Stimulated activated CD4-positive, alpha-beta T cell treated with anti-CD3 and anti-CD28 coated beads, TNF-alpha, amount 100 ng/mL, for 48 hours (primary cell): ENCODE measurements at places on chromosomes 6 and 20.

GRCh38 chr6:14786455-14786854 lies 459.4 kb upstream of the JARID2 start:
- DNase-seq: no peak

DNA sequence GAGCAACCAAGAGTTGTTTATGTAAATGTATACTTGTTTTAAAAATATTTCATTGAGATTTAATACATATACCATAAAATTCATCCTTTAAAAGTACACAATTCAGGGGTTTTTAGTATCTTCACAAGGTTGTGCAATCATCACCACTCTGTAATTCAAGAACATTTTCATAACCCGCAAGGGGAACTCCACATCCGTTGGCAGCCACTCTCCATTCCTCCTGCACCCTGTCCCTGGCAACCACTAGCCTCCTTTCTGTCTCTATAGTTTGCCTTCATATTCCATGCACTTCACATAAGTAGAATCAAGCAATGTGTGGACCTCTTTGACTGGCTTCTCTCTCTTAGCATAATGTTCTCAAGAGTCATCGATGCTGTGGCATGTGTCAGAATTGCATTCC lies 104.2 kb upstream of the PDE10A start:
- DNase-seq: no peak

- DNase-seq: no peak
Observed at GRCh38 chr6:32447932-32448331, 8.2 kb downstream of the HLA-DRA start.

DNA sequence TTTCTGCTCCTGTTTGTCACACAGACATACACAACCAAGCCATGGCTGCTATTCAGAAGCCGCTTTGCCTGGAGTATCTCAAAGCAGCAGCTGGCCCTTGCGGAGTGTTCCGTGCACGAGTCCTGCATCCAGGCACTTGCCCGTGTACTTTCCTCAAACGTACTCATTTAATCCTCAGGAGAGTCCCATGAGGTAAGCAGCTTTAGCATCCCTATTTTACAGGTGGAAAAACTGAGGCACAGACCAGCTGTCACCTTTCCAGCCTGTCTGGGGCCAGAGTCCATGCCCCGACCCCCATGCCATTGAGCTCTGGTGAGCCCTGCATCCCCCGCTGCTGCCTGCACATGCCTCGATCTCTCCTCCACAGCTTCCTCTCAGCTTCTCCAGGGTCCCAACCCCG lies 130.0 kb downstream of the ERMARD start:
- DNase-seq: no peak

- no peak for DNase-seq
Observed at GRCh38 chr20:62674370-62674769, 32.1 kb downstream of the SLCO4A1 start.

- DNase-seq: no peak
Observed at GRCh38 chr20:49899541-49900383, 15.6 kb downstream of the SPATA2 start.

- DNase-seq: no peak
Observed at GRCh38 chr6:137767911-137768690, 99.0 kb upstream of the TNFAIP3 start.

DNA sequence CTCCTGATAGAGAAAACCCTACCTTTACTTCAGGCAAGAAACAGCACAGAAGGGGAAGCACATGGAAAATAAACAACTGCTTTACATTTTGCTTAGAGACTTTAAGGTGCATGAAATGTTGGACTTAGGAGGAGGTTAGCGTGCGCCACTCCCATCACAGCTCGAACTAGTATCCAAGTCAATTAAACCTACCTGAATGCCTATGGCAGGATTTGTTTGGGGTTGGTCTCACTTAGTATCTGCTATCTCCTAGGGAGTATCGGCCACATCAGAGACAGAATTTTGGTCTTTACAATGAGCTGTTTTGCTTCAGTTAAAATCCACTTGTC lies 12.0 kb downstream of the CYP24A1 start:
- no peak for DNase-seq

DNA sequence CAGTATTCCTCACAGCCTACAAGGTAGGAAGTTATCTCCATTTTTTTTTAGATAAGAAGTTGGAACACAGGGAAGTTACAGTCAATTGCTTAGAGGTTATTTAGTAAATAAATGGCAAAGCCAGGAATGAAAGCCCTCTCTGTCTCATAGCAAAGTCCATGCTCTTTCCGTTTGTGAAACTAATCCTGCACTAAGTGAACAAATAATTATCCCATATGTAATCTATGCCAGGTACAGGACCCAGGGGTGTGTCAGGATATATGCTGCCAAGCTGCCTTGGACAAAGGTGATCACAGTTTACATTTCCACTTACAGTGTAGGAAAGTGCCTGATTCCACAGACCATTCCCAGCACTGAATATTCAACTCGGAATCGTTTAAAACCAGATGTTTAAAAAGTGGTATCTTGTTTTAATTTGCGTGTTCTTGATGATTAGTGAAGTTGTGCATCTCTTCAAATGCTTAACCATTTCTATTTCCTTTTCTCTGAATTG lies 13.6 kb upstream of the GMDS start:
- DNase-seq: no peak

DNA sequence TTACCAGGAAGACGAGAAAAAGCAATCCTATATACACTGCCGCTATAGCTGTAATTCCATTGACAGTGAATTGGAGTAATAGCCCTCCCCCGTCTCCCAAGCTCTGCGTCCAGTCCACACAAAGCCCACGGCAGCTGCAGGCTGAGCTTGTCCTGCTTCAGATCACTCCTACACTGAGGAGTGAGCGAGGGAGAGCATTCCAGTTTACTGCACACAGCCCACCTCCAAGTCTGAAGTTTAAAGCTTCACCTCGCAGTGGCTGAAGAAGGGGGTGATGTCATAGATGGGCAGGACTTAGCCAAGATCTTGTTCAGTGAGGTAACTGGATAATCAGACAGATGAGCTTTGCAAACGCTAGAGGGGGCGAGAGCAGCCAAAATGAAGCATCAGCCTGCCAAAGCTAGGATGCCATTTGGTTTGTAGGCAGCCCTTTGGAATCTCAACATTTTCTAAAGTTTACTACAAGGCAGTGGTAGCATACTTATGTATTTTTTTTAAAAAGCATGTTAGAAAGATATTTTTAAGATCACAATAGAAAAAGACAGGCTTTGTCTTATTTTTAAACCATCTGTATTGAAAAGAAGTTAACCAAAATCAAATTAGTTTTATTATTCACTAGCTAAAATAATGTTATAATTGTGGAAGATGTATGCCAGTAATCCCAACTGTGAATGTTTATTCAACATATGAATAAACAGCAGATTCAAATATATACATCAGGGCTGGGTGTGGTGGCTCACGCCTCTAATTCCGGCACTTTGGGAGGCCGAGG lies at the start of gene FLRT3:
FLRT3 (minus strand) TSS at position 213 of the 772 bp plus-strand sequence. CDS start 10,106 bp downstream, outside the sequence.
- DNase-seq: no peak

DNA sequence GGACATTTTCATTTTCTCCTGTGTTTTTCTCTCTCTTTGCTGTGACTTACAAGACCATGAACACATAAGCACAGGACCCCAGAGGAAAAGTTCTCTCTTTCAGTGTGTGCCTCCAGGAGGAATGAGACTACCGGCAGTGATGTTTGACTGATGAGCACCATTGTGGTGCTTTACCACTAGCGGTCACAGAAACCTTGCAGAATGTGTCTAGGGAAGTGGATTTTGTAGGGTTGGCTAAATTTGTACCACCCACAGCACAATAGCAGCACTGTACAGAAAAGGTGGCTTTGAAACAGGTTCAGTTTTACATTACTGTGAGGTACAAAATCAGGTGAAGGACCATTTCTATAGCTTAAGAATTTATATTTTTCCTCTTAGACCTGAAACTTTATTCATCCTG lies 301.9 kb upstream of the SUPT3H start:
- no peak for DNase-seq

DNA sequence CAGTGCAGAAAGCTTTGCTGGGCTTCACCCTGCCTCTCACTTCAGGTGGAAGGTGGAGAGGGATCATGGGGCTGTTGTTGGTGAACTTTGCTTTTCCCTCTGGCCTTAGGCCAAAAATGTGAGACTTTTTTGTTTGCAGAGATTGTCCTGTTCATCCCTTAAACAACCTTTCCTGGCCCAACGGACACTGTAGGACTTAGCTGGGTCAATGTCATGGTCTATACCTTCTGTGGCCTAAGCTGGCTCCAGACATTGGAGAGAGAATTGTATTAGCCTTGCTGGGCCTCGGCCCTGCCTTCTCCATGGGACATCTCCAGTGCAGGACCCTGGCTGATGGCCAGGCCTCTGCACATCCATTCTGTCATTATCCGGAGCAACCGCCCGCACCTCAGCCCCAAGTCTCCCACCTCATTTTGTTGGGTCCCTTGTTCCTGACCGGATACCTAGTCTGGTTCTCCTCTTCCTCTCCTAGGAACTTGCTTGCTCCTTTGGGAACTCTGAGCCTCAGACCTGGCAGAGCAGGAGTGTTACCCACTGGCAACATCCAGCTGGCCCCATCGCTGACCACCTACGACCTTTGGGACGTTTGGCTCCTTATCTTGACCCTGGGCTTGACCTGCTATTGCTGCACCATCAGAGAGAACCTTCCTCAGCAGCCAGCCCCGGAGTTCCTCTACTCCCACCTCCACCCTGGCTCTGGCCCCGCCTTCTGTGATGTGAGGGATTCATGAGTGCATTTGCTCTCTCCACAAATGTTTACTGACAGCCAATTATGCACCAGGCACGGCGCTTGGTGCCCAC lies 128.2 kb downstream of the BANF2 start:
- DNase-seq: no peak

DNA sequence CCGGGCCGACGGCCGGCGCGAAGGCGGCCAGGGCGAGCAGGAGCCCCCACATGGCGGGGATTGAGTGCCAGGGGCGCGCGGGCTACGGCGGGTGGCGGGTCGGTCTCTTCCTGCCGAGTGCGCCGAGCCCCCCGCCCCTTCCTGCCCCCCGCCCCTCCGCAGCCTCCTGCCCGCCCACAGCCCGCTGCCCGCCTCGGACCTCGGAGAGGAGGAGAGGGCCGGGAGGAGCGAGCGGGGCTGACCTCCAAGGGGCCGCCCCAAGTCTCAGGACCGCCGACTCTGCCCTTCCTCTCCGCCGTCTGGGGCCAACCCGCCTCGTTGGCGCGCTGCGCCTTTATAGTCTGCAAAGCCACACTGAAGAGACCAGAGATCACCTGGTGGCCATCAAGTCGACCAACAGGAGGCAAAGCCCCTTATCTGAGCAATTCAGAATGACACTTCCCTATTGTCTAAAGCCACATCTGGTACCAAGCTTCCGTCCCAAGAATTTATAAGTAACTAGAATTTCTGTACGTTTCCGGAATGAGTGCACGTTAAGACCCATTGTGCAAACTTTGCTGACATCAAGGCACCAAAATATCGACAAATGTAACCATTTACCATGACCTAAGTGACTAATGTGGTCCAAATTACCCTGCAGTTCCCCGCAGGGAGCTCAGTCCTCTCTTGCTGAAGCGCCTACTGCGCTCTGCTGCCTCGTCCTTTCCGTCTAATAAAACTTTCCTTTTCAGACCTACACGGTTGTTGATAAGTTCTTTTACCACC lies at the start of gene CPXM1:
CPXM1 (minus strand) TSS at position 107 of the 765 bp plus-strand sequence; CDS start at position 52, 55 bp downstream.
- no peak for DNase-seq

DNA sequence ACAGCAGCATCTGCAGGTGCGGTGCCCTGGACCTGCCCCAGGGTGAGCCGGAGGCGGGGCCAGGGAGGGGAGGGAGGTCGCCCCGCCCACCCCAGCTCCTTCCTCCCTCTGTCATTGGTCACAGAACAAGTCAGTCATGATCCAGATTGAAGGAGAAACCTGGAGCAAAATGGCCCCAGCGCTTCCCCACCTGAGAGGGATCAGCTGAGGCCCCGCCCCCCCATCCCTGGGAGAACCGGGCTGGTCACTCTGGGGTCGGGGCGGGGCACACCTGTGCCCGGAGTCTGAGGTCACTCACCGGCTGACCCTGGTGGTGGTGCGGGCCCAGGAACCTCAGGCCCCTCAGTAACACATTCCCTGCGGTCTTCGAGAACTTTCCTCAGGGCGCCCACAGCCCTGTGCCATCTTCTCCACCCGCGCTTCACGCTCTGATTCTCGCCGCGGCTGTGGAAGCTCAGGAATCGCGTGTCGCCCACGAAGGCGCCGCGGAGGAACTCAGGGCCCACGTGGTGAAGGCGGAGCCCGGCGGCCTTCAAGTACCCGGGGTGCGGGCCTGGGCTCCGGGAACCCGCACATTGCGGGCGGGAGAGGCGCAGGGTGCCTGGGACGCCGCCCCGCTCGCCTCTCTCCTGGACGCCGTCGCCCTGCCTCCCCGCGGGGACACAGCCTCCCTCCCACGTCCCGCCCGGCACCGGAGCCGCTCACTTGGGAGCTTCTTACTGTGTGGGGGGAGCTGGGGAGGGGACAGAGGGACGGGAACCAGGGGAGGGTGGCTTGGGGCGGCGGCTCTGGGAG lies 36.4 kb upstream of the HLA-C start:
- peak; percentile 24 for DNase-seq

DNA sequence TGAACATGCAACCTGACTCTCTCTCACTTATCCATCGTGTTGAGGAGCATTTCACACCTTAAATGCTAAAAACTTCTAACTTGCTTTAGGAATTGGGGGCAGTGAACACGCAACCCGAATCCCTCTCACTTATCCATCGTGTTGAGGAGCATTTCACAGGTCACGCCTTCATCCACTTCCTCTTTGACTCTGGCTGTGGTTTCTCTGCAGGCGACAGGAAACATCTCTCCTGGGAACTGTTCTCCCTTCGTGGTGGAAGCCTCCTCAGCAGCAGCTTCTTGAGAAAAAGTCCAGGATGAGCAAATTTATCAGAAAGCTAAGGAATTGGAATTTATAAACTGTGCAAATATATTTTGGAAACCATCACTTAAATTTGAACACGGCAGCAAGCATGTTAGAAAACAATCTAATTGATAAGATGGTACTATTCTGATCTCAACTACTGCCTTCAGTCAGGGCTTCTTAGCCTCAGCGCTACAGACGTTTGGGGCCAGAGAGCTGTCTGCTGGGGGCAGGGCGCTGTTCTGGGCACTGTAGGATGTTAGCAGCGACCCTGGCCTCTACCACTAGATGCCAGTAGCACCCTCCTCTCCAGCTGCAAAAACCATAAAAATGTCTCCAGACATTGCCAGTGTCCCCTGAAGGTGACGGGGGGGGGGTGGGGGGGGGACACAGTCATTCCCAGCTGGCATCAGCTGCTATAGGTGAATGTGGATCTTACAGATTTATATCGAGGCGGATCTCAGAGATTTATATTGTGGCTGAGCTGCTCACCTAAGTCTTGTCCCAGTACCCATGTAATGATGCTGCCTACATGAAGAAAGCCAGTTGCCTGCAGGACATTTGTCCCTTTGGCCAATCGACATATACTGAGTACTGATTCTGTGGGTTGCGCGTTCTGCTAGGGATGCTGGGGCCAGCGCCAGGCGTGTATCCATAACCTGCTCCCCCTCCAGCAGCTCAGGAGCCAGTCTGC lies 26.2 kb downstream of the CTCFL start:
- DNase-seq: no peak

GRCh38 chr6:3286641-3287171 lies 28.0 kb downstream of the PSMG4 start:
- no peak for DNase-seq

DNA sequence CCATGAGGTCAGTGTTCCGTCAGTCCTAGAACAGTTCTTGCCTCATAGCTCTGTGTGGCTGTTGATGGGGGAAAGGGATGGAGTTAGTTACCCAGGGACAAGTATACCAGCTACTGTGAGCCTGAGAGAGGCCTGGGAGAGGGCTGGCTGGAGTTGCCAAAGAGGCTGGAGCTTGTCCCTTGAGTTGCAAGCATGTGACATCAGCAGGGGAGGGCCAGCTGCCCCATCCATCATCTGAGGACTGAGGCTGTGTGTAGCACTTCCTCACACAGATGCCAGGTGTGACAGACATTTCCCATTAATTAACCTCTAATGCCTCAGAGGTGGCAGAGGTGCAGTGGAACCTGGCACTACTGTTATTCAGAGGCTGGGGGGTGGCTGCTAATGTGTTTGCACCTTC lies 131.6 kb downstream of the PHACTR3 start:
- no peak for DNase-seq
